Activated T-helper 1 cell treated with anti-CD3 and anti-CD28 coated beads, Interleukin-12 subunit alpha, Interleukin-12 subunit beta, Interleukin-2, Interleukin-4 antibody, amounts not matched to agents 30 ng/mL and 10 ng/mL and 1 ng/mL, durations not matched to agents 14 hours and 24 hours and 36 hours (primary cell): ENCODE measurements at places on chromosomes 16 and 17.

- DNase-seq, result no peak
These were observed 77.1 kb downstream of the USP31 start for GRCh38 chr16:23072084-23072599.

- no peak for DNase-seq
These were observed 287.8 kb upstream of the FOXF1 start for GRCh38 chr16:86222547-86222946.

- DNase-seq, result no peak
These were observed 62.6 kb downstream of the PRKCA start for GRCh38 chr17:66364990-66365490.

DNA sequence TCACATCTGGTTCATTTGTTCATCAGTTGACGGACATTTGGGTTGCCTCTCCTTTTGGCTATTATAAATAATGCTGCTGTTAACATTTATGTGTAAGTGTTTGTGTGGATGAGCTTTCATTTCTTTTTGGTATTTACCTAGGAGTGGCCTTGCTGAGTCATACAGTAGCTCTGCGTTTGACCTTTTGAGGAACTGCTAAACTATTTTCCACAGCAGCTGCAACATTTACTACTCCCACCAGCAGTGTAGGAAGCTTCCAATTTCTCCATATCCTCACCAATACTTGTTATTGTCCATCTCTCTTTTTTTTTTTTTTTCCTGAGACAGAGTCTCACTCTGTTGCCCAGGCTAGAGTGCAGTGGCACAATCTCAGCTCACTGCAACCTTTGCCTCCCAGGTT is 20.7 kb upstream of the PLCG2 start:
- DNase-seq, result no peak

GRCh38 chr16:48335961-48336360 is 49.3 kb downstream of the SIAH1 start:
- no peak for DNase-seq

DNA sequence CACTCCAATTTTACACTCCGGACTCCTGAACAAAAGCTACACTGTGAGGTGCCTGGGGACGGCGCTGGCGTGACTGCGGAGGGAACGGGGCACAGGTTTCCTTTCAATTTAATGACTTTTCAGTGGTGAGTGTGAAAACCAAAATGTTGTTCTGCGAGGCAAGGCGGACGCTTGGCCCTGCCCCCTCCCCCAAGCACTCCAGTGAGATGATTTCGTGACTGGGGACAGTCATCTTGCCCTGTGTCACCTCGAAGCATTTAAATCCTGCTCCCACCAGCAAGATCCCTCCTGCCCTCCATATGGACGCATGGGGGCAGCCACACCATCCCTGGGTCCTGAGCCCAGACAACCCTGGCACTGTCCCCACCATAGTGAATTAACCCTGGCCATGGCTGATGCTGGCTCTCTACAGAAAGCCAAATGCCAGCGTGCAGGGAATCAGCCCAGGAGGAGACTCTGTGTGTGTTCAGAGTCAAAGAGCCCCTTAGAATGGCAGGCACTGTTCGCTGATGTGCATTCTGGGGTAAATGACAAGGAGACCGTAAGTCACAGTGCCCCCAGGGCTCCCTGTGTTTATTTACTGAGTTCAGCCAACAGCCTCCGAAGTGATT is 41.0 kb downstream of the C16orf95 start:
- no peak for DNase-seq

GRCh38 chr17:74877592-74878548 is 5.1 kb upstream of the FDXR start:
- no peak for DNase-seq

GRCh38 chr17:45747911-45748310 is 36.2 kb upstream of the CRHR1 start:
- no peak for DNase-seq

GRCh38 chr16:81293909-81294802 is 20.6 kb upstream of the GAN start:
- DNase-seq, result no peak

DNA sequence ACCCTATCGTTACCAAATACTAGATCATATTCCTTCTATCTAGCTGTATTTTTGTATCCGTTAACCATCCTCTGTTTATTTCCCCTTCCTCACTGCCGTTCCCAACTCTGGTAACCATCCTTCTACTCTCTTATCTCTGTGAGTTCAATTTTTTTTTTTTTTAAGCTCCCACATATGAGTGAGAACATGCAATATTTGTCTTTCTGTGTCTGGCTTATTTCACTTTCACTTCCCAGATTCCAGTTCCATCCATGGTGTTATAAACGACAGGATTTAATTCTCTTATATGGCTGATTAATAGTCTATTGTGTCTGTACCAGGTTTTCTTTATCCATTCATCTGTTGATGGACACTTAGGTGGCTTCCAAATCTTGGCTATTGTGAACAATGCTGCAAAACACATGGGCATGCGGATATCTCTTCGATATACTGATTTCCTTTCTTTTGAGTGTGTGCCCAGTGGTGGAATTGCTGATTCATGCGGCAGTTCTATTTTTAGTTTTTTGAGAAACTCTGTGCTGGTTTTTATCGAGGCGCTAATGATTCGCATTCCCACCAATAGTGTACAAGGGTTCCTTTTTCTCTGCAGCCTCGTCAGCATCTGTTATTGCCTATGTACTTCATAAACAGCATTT is 599.6 kb downstream of the TMEM114 start:
- no peak for DNase-seq

- no peak for DNase-seq
These were observed 5.3 kb upstream of the NF1 start for GRCh38 chr17:31089471-31089870.

DNA sequence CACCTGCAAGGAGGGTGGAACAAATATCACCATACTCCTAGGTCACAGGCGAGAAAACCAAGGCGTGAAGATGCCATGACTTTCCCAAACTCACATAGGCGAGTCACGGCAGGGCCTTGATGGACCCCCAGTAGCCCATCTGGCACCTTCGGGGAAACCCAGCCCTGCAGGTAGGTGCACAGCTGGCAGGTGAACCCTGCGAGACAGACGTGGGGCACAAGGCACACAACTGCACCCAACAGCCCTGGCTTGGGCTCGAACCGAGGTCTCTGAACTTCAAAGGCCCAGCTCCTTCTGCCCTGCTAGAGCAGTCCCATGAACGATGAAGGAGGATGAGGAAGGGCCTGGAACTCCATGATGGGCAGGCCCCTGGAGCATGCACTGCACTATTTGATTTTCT is 77.6 kb upstream of the DNAJA2 start:
- DNase-seq, result no peak

- DNase-seq, result peak; percentile 31
These were observed 4.5 kb downstream of the RANBP10 start for GRCh38 chr16:67801883-67802282.
